ENCODE measurements at places on chromosomes 2 and 18.

DNA sequence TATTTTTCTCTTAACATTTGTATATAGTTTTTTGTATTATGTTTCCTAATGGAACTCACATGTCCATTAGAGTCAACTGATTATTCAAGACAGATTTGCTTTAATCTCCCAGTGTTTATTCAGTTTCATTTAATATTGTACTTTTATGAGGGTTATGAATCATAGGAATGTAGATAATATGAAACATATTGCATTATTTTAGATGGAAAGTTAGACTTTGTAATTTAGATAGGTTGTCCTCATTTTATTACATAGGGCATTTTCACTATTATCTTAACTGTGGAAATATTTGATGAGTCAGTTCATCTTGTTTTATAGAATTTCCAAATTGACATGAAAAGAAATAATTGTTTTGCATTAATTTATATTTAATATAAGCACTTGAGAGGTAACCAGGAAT is 240.8 kb downstream of the PLCL1 start:
- no peak for DNase-seq

- DNase-seq = no peak
Measured at GRCh38 chr18:62998443-62998842, 283.1 kb downstream of the PHLPP1 start.

DNA sequence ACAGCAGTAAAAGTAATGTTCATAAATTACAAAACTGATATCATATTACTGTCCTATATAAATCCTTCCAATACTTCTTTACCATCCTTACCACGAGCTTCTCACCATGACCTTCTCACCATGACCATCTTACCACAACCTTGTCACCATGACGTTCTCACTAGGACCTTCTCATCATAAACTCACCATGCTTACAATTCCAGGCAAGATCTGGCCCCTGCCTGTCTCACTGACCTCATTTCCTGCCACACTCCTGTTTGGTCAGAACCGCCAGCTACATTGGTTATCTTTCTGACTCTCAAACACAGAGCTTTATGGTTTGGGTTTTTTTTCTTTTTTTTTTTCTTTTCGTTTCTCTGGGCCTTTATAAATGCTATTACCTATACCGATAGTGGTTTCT is 827.6 kb downstream of the RNF144A start:
- no peak for DNase-seq

DNA sequence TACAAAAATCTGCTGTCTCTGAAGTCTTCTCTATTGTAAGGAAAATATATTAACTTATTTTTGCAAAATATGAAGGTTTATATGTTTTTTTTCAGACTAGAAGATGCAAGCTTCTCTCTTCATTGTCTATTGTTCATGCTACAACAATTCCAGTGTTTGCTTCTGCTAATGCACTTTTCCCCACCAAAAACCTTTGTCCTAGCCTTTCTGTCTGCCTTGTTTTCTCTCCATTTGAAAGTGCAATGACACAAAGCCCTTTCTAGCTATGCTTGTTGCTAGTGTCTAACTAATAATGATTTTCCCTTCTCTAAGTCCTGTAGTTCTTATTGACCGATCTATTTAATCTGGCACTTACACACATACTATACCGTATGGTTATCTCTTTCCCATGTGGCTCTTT is 369.5 kb upstream of the CELF4 start:
- DNase-seq = no peak

- no peak for DNase-seq
Measured at GRCh38 chr2:171163261-171163660, 2.6 kb upstream of the TLK1 start.

- DNase-seq = no peak
Measured at GRCh38 chr18:8041526-8042111, 474.5 kb downstream of the PTPRM start.

DNA sequence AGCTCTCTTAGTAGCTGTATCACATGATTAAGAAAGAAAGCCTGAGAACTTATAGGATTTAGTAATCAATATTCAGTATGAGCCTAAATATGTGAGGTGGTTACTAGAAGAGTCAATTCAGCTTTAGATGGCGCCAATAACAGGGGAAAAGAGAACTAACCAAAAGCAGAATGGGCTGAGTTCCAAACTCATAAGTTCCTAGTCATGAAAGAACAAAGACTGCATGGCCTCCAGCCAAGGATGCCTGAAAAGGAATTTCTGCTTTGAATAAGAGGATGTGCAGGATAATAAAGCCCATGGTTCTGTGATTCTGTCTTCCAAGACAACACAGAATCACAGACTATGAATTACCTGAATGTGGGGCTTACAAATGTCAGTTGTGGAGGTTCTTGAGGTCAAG is 196.5 kb downstream of the SATB2 start:
- peak; percentile 95 for DNase-seq

DNA sequence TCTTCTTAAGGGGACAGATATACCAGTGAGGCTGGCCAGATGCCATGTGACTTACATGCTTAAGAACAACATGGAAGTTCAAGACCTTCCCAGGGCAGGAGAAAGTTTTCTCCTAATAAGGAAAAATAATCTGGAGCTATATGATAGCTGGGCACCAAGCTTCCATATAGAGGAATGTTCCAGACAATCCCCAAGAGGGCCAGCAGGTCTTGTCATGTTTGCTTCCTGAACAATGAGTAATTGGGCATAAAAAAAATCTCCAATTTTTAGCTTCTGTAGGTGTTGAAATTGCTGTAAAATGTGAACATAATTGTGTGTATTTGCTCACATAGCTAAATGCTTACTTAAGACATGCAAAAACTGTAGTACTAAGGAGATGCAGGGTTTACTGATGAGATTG is 809.5 kb upstream of the PIK3C3 start:
- DNase-seq = no peak

GRCh38 chr18:8769509-8770095 is 64.2 kb downstream of the MTCL1 start:
- no peak for DNase-seq

GRCh38 chr2:160576054-160576499 is 82.5 kb upstream of the RBMS1 start:
- DNase-seq = no peak

GRCh38 chr2:95334916-95335641 is 37.9 kb downstream of the KCNIP3 start:
- peak; percentile 11 for DNase-seq

DNA sequence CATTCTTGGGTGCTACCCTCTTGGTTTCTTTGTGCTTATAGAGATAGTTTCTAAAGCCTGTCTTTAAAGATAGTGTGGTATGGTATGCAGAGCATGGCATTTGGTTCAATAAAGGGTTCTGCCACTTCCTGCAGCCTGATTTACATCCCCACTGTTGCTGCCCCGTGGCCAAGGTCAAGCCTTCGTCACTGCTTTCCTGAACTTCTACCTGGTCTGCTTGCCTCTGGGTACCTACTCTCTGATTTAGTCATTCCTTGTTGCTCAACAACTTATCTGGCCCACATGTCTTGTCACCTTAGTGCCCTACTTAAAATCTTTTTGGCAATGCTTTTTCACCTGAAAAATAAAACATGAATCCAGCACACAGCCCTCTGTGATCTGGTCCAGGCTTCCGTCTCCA is 352.9 kb downstream of the LPIN1 start:
- DNase-seq = no peak

GRCh38 chr2:23456881-23457760 is 72.1 kb downstream of the KLHL29 start:
- no peak for DNase-seq

DNA sequence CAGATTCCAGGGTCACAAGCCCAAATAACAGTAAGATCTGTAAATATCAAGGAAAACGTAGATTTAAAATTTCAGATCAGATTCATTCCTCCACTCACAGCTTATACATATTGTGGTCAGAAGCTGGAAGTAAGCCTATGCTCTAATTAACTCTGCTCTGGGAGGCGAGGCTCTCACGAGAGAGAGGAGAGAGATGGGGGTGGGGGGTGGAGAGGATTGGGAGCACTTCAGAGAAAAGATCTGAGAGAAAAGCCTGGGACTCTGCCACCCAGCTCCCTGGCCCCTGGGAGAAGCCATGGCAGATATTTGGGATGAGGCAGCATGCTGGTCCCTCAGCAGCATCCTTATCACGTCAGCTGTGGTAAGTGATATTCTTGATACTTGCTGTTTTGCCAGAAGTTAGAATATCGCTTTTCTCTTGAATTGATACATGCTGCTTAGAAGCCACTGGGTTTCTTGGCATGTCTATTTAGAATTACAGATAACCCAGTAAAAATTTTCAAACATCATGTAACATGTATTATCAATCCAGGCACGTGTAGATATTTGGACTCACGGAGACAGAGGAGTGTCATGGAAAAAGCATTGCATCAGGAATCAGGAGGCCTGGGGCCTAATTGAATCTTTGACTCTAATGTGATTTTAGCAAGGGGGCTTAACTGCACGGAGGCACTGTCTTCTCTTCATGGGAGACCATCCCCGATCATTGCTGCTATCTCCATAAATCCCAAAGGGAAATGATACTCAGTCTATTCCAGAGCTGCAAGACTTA is 265.4 kb downstream of the HRH4 start:
- DNase-seq = no peak

GRCh38 chr2:177400337-177400923 is 7.9 kb downstream of the AGPS start:
- DNase-seq = no peak

DNA sequence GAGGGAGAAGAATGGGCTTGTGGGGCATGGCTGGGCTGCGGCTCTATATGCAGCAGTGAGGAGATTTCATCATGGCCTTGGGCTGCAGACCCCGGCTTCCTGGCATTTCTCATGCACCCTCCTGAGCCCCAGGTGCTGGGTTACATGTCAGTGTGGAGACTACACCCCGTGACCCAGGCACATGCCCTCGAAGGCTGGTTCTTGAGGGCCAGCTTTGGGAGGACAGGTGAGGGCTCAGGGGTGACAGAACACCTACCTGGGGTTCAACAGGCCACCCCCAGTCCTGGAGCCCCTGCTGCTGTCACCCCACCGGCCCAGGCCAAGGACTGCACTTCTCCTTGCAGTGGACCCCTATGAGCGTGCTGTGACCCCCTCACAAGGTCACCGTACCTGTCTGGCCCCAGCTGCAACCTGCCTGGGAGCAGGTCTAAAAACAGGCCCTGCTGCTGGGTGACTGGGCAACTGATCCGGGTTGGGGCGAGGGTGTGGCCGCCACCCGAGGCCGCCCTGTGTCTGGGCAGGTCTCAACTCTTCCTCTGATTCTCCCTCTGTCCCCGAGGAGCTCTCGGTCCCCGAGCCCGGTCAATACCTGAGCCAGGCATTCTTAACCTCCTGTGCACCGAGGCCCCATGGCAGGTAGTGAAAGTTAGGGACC is 94.8 kb upstream of the OTOS start:
- DNase-seq = no peak

DNA sequence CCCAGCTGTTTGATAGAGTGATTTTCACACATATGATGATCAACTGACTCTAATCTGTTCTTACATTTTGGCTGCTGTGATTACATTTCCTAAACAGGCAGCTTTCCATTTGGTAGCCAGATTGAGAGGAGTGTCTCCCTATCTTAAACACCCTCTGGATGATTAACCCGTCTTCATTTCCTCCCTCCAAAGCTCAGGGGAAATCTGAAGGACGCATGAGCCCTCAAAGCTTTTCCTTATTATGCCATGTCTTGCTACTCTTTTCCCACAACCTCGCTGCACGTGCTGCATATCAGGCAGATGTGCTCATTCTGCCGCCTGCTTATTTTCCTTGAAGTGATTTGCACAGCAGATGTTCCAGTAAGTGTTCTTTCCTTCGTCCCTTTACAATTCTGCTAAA is 837.4 kb downstream of the LRRTM4 start:
- no peak for DNase-seq

- no peak for DNase-seq
Measured at GRCh38 chr2:128835342-128835855, 516.7 kb upstream of the HS6ST1 start.
